ENCODE measurements at places on chromosomes 4 and X.

DNA sequence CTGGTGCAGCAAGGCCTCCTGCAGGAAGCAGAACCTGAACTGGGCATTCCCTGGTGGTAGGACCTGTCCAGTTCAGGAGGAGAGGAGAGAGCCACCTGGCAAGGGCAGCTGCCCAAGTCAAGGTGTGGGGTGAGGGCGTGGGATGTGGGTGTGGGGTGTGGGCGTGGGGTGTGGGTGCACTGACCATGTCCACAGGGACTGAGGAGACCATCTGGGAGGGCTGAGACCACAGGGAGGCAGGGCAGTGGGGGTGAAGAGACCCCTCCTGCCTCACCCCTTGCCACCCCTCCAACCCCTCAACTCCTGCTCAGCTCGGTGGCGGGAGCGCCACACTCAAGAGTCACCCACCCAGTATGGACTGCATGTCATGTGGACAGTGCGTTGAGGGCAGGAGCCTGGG lies 117.9 kb downstream of the CPZ start:
- no peak for DNase-seq

- DNase-seq = no peak
Measured at GRCh38 chrX:56797574-56798338, 68.7 kb downstream of the NBDY start.

- no peak for DNase-seq
Measured at GRCh38 chr4:128220286-128221235, 67.1 kb downstream of the PGRMC2 start.

GRCh38 chr4:177785000-177785399 lies 342.8 kb upstream of the AGA start:
- no peak for DNase-seq

- DNase-seq = no peak
Measured at GRCh38 chr4:186723292-186724057, at the start of gene FAT1. TSS of gene FAT1 (minus strand) at chr4:186723856. CDS start at chr4:186709827, 14,029 bp downstream.

GRCh38 chr4:152202415-152202814 lies 333.5 kb downstream of the FBXW7 start:
- DNase-seq = no peak

GRCh38 chr4:172850838-172851237 lies 317.8 kb upstream of the GALNT7 start:
- no peak for DNase-seq

DNA sequence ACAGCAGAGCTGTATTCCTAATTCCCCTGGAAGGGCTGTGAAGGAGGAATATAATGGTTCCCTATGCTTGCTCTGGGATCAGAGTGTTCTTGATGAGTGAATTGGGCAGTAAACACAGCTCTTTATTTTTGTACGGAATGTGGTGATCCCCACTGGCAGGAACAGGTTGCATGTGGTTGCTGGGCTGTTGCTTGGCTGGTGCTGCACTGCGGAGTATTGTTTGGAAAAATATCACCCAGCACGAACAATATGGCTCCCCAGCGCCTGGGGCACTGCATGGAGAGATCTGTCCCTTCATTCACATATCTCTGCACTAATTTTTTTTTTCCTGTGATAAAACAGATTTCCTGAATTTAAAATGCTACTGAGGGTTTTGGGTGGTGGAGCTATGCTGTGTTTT lies 119.7 kb downstream of the MGST2 start:
- no peak for DNase-seq

DNA sequence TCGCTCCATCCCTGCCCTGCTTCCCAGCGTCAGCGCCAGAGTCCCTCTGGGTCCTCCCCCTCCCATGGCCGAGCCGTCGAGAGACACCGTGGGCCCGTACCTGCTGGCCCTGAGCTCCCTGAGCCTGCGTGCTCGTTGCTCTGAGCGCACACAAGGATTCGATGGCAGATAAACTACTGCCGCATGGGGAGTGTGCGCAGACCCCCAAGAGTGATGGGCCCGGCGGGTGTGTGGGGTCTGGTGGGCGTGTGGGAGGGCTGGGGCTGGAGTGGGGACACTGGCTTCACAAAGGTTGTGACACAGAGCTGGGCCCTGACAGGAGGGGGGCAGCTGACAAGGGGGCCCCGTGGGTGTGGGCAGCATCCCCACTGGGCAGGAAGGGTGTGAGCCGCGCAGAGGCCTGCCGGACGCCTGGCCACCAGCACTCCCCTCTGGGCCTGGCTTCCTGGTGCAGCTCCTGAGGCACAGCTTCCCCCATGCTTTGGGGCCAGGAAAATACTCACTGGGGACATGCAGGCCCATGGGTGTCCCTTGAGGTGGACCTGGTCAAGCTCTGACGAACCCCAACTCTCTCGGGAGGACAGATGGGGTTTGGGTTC lies 4.8 kb upstream of the RGS12 start:
- DNase-seq = no peak

GRCh38 chr4:105191621-105192210 lies 45.0 kb downstream of the TET2 start:
- no peak for DNase-seq

GRCh38 chr4:138697851-138698250 lies 317.7 kb upstream of the NOCT start:
- no peak for DNase-seq

- DNase-seq = no peak
Measured at GRCh38 chr4:53436251-53436650, 58.8 kb downstream of the FIP1L1 start.
